ENCODE measurements at places on chromosomes 7 and 10.

GRCh38 chr10:79502561-79503309 is 9.6 kb upstream of the EIF5AL1 start:
- no peak for DNase-seq

DNA sequence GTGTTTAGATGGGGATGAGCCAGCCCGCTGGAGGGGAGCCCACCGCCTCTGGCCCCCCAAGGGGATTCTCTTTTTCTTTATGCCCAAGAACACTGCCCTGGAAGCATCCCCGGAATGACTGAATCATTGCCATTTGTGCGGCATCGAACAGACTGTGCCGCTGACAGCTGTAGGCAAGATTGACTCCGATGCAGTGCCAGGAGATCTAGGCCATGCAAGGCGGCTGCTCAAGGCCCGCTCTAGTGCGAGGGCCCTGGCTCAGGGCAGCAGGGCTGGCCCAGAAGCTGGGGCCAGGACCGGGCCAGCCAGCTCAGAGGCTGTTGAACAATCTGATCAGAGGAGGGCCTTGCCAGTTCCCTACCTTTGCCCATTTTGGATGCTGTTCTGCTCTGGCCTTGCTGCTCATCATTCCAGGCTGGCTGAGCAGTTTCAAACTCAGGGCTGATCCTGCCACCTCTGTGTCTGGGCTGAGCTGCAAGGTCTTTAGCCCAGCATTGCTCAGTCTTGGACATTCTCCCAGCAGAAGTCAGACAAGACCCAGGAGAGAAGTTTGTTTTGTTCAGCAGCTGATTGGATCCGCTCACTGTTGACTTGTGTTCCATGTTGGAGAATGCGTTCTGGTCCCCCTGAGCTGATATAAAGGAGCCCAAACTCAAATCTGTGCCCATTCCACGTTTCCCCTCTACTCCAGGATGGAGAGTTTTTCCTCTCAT is 485.3 kb upstream of the GALNT17 start:
- no peak for DNase-seq

DNA sequence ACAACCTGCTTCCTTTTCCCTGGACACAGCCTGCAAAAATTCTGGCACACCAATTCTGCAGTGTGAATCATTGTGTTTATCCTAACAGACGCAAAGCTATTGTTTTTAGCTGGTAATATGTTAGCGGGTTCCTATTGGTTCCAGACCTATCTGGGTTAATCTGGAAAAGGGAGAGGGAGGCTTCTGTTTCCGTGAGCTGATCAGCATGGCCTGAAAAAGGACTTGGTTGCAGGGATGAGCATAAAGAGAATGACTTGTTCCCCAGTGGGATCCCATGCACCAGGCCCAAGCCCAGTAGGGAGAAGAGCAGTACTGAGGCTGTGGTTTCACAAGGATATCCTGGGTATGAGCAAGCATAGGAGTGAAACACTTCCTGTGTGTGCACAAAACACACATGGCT is 78.4 kb downstream of the PDE1C start:
- DNase-seq, result no peak

GRCh38 chr7:34675749-34676374 is 17.8 kb downstream of the NPSR1 start:
- no peak for DNase-seq

DNA sequence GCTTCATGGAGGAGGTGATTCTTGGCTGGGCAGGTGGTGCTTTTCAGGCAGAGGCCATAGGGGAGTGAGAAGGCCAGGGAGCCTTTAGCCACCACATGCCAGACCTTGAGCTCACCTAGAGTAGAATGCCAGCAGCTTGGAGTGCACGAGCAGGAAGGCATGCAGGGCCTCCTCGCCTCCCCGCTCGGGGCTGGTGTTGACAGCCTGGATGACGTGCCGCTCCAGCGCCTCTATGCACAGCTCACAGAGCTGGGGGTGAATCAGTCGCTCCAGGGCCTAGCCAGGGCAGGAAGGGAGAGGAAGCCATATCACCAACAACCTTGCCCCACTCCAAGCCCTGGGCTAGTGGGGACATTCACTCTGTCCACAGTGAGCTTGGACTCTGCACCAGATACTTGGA is 15.7 kb downstream of the HPS1 start:
- no peak for DNase-seq

DNA sequence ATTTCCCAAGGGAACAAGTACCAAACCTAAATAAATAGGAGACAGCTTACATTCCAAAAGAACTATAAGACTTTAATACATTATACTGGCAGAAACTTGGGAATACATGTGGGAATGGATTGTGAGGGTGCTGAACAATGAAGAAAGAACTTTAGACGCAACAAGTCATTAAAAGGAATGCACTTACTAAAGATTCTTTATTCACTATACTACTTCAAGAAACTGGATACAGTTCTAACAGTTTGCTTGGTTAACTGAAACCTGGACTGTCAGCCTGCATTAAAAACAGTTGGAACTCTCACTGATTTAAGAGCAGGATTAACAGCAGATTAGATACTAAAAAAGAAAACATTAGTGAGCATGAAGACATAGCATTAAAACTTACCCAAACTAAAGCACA is 12.0 kb downstream of the CACUL1 start:
- DNase-seq, result no peak

DNA sequence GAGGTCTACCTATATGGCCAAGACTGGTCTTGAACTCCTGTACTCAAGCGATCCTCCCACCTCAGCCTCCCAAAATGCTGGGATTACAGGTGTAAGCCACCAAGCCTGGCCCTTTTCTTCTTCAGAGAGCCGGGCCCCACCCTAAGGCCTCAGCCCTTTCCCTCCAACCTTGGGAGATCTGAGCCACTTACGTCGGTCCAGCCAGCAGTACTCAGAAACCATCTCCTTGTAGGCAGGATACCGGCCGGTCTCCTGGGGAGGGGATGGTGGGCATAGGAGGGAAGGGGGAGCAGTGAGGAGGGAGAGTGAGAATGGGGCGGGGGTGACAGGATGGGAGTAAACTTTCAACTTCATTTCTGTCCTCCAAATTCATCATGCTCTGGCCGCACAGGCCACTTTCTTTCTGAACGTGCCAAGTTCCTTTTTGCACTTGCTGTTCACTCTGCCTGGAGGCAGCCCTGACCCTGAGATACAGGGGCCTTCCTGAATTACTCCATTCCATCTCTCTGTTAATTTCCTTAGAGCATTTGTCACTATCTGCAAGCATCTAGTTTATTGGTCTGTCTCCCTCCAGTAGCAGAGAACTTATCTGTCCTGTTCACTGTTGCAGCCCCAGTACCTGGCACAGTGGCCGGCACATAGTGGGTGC is 10.4 kb downstream of the PDZD7 start:
- no peak for DNase-seq
